ENCODE measurements at places on chromosomes 1 and 21.

DNA sequence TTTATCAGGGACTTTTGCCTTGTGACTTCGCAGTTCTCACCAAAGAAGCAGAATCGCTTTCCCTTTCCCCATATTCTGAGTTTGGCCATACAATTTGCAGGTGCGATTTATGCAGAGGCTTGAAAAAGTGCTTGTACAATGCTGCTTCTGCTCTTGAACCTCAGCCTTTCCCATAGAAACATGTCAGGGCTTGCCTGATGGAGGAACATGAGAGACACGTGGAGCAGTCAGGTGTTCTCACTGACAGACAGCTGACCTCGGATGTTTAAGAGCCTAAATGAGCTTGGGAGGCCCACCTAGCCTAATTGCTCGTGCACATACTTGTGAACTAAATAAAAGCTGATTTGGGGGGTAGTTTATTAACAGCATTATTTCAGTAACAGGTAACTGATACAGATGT, 290.0 kb downstream of the S1PR1 start:
- no peak for DNase-seq

- DNase-seq = no peak
These were observed 201.1 kb upstream of the C1orf87 start for GRCh38 chr1:60274422-60275290.

GRCh38 chr1:116571215-116571919, 541 bp upstream of the CD58 start:
- DNase-seq = no peak

DNA sequence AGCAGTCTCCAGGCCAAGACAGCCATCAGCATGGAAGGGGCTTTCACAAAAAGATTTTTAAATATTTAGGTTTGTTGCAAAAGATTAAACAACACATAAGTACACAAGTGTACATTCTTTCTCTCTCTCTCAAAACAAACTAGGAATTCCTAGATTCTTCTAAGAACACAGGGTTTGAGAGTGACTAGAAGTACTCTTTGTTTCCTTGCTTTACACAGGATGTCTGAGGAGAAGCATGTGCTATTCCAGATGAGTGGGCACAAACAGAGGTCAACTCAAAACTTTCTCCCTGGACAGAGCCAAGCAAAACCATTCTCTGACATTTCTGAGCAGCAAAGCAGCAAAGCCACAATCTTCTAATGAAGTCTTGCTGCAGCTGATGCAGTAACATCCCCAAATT, 210.6 kb upstream of the HOOK1 start:
- no peak for DNase-seq

- no peak for DNase-seq
These were observed 32.9 kb upstream of the DIPK1A start for GRCh38 chr1:92994105-92994712.

DNA sequence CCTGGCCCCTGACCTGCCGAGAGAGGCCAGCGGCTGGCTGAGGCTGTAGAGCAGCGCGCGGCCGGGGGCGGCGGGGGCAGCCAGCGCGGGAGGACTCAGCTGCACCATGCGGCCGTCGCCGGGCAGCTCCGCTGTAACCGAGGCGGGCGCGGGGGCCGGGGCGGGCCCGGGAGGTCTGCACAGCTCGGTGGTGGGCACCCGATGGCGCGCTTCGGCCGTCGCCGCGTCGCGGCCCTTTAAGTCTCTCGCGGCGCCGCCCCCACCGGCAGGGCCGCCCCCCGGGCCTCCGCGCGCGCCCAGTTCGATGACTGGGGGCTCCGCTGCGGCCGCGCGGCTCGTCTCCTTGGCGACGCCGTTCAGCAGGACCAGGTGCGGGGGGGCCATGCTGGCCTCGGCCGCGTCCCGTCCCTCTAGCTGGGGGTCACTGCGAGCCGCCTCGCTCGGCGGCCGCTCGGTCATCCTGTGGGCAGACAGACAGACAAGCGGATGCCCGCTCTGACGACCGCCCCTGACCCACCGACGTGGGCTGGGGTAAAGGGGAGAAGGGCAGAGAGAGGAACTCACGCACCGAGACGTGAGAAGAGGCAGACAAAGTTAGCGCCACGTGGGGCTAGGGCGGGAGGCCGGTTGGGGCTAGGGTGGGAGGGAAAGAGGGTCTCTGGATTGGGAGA, 6.5 kb downstream of the TAL1 start:
- DNase-seq = no peak

DNA sequence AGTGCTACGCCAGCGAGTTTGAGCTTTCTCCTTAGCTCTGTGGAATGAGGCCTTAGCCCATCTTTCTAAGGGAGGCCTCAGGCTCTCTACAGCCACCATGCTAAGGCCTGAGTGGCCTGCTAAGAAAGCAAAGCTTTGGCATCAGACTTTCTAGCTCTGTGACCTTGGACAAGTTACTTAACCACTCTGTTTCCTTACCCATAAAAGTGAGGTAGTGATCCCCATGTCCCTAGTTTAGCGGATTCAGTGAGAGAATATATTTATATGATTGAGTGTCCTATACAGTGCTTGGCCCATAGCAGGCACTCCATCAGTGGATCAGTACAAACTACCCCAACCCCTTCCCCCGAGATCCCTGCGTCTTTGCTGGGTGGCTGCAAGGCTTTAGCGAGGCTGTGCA, 4.0 kb downstream of the POGK start:
- no peak for DNase-seq

DNA sequence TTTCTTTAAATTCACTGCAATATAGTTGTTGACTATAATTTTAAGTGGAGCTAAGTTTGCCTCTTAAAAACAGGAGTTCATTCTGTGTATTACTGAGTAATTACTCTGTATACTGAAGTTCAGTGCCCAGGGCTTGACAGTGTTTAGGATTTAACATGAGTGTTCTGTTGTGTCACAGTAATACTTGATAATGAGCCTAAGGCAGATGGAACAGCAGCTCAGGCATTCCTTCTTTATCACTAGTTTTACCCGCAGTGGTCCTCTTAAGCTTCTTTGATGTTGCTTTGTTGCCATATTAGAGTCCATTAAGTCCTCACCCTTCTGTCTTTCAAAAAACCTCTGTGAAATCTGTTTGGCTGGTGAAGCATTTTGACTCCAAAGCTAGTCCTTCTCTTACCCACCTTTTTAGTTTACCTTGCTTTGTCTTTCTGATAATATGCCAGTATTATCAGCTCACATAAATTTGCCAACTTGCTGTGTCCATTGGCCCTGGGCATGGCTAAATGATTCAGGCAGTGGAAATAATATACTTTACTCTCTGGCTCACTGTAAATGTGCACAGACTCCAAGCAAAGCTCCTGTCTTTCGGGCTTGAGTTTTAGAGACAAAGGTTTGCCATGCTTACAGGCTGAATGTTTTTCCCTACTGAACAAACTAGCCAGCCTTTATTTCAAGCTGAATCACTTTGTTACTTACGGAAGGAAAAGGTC, 17.7 kb downstream of the HIPK1 start:
- no peak for DNase-seq

DNA sequence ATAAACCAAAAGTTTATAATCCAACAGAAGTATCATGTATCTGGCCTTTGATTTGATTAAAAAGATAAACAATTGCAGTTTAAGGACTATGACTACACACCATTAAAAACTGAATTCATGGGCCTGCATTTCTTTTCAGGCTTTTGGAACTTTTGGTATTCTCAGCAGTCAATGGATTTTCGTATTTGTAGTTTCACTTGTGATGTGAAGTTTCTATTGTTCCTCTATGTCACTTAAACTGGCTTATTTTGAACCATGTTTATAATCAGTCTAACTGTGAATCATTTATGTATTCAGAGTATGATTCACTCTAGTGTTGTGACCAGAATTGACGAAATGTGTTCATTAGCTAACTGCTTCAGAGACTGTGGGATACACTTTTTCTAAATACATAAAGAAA, 132.9 kb downstream of the COQ8A start:
- DNase-seq = no peak

DNA sequence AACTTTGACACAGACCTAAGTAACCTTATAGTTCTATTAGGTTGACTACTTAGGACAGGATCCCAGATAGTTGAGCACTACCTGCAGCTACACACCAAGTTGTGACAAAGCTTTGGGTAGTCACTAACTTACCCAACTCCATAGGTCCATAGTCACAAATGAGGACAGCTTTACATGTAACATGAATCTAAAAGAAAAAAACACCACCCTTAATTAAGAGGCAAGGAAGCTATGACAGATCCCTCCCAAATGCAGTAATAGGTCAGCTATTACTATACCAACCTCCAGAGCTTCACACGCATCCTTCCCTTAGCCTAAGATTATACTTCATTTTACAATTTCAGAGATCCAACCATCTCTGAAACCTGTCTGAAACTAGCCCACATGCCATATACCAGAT, 12.7 kb upstream of the RAB42 start:
- DNase-seq = no peak

DNA sequence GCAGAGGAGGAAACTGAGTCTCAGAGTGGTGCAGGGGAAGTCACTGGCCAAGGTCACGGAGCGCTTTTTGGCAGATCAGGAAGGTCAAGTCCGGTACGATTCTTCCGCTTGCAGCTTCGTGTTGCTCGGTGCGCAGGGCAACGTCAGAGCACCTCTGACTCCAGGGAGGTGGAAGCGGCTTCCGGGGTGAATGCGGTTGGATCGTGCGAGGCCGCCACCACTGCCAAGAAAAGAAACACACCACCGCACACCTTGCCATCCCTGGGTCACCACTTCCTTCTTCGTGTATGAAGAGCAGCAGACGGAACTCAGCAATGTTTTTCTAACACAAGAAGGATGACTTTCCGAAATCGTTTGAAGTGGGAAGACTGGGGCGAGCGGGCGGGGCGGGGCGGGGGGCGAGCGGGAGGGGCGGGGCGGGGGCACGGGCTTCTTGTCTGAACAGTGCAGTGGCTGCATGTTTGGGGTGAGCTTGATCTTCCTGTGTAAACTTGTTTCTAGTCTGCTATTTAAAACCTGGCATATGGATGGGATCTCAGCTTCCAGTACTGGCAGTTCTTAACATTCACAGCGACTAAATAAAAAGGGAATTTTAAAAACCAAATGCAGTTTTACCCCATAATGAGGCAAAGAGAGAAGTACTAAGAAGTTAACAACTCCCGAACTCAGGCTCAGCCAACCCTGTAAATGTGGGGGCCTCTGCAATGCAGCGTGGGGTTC, 300.0 kb downstream of the RRAGC start:
- DNase-seq = no peak

- no peak for DNase-seq
These were observed 4.1 kb downstream of the ETNK2 start for GRCh38 chr1:204147406-204148383.

GRCh38 chr1:39898648-39899603, 2.8 kb downstream of the MYCL start:
- DNase-seq = no peak

DNA sequence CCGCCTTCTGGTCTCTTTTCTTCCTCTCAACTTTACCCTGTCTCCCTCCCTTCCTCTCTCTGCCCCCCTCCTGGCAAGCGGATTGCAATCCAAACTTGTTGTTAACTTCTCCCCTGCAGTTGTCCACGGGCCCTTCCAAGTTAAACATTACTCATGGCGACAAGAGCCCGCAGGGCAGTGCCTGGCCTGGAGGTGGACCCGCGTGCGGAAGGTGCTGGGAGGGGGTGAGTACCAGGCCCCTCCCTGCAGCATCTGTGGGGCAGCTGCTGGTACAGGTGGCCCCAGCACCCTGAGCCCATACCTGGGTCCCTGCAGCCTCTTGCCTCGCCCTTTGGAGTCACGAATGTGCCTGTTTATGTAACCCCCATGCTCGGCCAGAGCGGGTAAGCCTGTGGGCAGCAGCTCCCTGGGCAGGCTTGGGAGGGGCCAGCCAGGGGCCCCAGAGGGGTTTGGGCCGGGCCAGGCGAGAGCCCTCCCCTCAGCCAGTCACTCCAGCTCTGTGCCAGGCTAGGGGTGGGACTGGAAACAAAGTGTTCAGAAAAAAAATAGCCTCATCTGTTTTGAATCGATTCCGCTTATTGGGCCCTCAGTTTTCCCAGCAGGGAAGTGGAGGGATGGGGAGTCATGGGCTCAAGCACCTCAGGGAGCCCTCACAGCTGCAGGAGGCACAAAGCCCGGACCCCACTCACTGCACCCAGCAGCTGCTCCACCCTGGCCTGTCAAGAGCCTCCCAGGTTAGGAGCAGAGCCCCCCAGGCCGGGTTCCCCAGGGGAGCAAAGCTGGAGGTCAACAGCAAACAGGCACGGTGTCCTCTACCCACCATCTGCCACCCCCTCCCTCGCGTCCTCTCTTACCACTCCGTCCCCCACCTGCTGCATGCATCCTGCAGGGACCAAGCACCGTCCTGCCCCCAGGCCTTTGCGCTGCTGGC, 14.0 kb upstream of the FAAP20 start:
- no peak for DNase-seq

DNA sequence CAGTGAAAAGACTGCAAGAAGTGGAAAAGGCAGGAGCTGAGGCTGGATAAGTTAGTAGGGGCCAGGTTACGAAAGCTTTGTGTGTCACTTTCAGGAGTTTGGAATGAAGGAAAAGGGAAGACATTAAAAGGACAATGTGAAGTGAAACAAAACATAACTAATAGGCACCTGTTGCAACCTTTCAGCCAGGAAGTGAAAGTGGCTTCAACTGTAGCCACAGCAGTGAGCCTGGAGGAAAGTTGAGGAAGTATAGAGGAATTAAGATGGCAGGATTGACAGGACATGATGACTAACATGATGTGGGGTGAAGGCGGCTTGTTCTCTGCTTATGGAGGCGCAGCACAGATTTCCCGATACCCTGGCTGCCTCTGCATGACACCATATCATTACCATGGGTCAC, 68.9 kb downstream of the C4BPA start:
- no peak for DNase-seq

DNA sequence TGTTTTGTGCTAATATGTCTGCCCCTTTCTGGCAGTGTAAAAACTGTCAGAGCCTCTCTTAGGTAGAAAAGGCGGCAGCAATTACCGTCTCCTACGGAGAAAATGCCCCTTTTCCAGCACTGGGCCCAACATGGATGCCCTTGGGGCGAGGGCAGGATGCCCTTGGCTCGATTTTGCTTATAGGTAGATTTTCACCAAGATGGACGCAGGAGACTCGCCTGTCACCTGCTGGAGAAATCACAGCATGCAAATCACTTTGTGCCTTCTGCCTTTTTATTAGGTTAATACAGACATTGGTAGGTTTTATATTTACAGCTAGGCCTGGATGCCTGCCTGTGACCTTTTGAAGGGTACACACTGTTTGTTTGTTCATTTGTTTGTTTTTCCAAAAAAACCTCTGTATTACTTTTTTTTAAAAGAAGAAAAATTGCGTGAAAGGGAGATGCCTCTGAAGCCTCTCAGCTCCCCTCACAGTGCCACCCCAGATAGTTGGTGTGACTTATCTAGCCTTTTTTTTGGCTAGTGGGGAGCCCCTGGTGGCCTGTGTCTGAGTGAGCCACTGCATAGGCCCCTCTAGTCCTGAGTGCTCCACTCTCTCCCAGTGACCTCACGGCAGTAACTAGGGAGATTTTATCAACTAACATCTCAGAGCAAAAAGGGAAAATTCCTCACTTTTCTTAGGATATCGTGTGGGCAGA, 2.5 kb downstream of the ATP1B1 start:
- DNase-seq = no peak

GRCh38 chr1:5746611-5747425, 245.4 kb downstream of the NPHP4 start:
- no peak for DNase-seq

DNA sequence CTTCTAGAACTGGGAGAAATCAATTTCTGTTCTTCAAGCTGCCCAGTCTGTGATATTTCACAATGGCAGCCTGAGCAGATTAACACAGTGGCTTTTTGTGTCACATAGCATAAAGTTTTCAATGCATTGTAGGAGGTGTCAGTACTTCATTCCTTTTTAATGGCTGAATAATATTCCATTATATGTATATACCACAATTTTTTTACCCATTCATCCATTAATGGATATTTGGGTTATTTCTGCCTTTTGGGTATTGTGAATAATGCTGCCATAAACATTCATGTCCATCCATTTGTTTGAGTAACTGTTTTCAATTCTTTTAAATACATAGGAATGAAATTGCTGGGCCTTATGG, 191.5 kb downstream of the SETD4 start:
- no peak for DNase-seq

GRCh38 chr1:40708750-40709099, 17.2 kb downstream of the NFYC start:
- DNase-seq = no peak

Measured in HS-27A (cell line).